ENCODE measurements at places on chromosomes 16 and 17.

DNA sequence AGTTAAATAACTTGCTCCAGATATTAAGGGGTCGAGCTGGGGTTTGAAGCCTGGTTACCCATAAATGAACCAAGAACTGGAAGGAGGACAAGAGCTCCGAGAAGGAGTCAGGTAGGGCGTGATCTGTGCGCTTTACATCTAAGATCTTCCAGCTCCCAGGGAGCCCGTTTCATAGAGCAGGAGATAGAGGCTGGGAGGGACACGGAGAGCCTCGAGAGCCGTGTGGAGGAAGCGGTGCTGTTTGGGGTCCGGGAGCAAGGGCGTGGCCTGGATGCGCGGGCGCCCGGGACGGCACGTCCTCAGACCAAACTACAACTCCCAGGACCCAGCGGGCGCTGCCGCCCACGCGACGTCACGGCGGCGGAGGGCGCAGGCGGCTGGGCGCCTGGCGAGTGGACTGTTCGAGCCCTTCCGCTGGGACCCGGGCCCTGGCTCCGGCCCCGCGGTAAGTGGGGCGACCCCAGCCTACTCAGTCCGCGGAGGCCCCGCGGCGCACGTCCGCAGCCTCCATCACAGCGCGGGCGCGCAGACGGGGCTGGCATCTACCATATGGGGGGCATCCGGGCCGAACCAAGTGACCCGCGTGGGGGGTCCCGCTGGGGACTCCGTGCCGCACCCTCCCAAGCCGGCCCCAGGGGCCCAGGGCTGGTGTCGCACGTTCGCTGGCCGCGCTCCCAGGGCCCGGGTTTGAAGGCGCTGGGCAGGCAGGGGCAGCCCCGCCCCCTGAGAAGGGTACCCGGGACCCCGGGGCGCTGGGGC, at the start of gene BCKDK:
Gene BCKDK (plus strand): TSS at position 352 of the 759 bp plus-strand sequence. CDS start 838 bp downstream, outside the sequence.
- DNase-seq = peak; percentile 63

DNA sequence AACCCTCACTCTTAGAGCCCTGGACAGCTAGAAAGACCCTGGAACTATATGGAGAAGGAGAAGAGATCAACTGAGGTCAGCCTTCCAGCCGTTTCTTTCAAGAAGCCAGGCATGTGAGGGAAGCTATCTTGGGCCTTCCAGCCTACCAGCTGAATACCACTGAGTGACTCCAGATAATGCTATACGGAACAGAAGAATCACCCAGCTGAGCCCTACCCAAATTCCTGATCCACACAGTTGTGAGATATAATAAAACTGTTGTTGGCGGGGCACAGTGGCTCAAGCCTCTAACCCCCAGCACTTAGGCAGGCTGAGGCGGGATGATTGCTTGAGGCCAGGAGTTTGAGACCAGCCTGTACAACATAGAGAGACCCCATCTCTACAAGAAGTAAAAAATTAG, 26.2 kb upstream of the MYH10 start:
- no peak for DNase-seq

DNA sequence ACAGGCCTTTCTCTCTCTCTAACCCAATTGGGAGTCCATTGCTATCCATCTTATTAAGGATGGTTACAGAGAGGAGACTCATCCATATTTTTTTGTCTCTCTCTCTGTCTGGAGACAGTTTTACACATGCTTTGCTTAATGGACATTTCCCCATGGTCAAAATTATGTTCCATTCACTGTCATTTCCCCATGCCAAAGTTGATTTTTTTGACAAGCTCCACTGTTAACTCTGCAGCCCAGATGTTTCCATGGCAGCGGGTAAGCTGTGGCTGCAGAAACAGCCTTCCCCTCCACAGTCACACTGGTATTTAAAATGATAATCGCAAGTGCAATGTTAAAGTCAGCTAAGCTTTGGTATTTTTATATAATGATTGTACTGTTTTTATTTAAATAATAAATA, 63.9 kb upstream of the HLF start:
- DNase-seq = no peak

- DNase-seq = peak; percentile 37
Measured at GRCh38 chr17:65173284-65173793, 36.2 kb downstream of the RGS9 start.

GRCh38 chr16:4306470-4307214, 9.2 kb upstream of the GLIS2 start:
- DNase-seq = peak; percentile 28

DNA sequence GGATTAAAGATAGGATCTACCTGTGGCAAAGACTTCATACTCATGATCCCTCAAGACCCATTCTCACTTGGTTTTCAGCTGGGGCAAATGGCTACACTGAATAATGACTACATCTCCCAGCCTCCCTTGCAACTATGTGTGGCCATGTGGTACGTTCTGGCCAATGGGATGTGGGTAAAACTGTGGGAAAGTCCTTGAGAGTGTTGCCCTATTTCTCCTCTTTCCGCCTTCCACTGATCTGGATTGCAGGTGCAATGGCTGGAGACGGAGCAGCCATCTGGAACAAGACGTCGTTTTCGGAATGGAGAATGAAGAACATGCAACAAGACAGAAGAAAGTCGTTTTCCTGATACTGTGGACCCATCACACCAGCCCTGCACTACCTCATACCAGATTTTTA, 48.5 kb downstream of the HAPSTR1 start:
- no peak for DNase-seq

DNA sequence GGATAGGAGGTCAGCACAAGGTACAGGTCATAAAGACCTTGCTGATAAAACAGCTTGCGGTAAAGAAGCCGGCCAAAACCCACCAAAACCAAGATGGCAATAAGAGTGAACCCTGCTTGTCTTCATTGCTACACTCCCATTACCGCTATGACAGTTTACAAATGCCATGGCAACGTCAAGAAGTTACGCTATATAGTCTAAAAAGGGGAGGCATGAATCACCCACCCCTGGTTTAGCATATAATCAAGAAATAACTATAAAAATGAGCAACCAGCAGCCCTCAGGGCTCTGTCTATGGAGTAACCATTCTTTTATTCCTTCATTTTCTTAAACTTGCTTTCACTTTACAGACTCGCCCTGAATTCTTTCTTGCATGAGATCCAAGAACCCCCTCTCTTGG, 1.0 kb upstream of the HSBP1 start:
- DNase-seq = no peak
